ENCODE measurements at places on chromosomes 4 and X. TPM values are rescaled to one million over a fixed set of nuclear protein-coding genes. Genes with fewer than 3 reads are reported as not detected.

The MGARP gene
- 0.89 TPM for total RNA-seq

The GLOD5 gene
- not detected for total RNA-seq

The GK gene
- 17.6 TPM for total RNA-seq

The GABRA4 gene
- total RNA-seq = 1.1 TPM

The TMPRSS11F gene
- not detected for total RNA-seq

The ASMT gene
- not detected for total RNA-seq

The IL21 gene
- not detected for total RNA-seq

The PGM2 gene
- total RNA-seq = 38.6 TPM

The SLITRK2 gene
- total RNA-seq = not detected

The TXLNG gene
- total RNA-seq = 21.1 TPM

The PDGFC gene
- total RNA-seq = 27.5 TPM

The FAM47E gene
- total RNA-seq = 0.38 TPM

The MTHFD2L gene
- 7.1 TPM for total RNA-seq

The C4orf36 gene
- total RNA-seq = 2.9 TPM

The GIMD1 gene
- total RNA-seq = not detected

The PDLIM3 gene
- 6.0 TPM for total RNA-seq

The GPC4 gene
- total RNA-seq = 2.4 TPM

The CXorf49 gene
- not detected for total RNA-seq

The MAGEB17 gene
- total RNA-seq = 0.55 TPM

The RHOXF1 gene
- total RNA-seq = not detected

The XPNPEP2 gene
- total RNA-seq = not detected

The MSX1 gene
- total RNA-seq = 6.0 TPM

The WDR17 gene
- 3.3 TPM for total RNA-seq

The LARP7 gene
- total RNA-seq = 48.6 TPM

The PGK1 gene
- total RNA-seq = 432 TPM

The NELFA gene
- total RNA-seq = 18.1 TPM

The MXD4 gene
- total RNA-seq = 18.4 TPM

The CSN1S1 gene
- total RNA-seq = not detected

The F9 gene
- total RNA-seq = not detected

The HERC5 gene
- 14.5 TPM for total RNA-seq

The TMEM271 gene
- not detected for total RNA-seq

The USP51 gene
- 0.21 TPM for total RNA-seq

The HMGN5 gene
- total RNA-seq = 0.05 TPM

The CT55 gene
- total RNA-seq = 1.5 TPM

The DNAAF6 gene
- not detected for total RNA-seq

The PALLD gene
- total RNA-seq = 26.4 TPM

The TCEAL2 gene
- not detected for total RNA-seq

The RXFP1 gene
- not detected for total RNA-seq

The KDR gene
- 0.05 TPM for total RNA-seq

The CORIN gene
- total RNA-seq = not detected

The CENPVL1 gene
- not detected for total RNA-seq

The PLXNB3 gene
- 14.3 TPM for total RNA-seq

The GPRASP2 gene
- total RNA-seq = 10.2 TPM

The EMCN gene
- total RNA-seq = not detected

The CXCL3 gene
- total RNA-seq = not detected

The KLB gene
- not detected for total RNA-seq

The CDKN2AIP gene
- 23.3 TPM for total RNA-seq

The TREX2 gene
- total RNA-seq = 0.62 TPM

The CLDN2 gene
- not detected for total RNA-seq

The SLC25A43 gene
- 14.9 TPM for total RNA-seq

The PNCK gene
- total RNA-seq = 0.48 TPM

The GC gene
- not detected for total RNA-seq

The NXF2 gene
- not detected for total RNA-seq

The CYTL1 gene
- total RNA-seq = not detected

The TMPRSS11D gene
- not detected for total RNA-seq
